ENCODE measurements at places on chromosomes 2 and 18. TPM values are rescaled to one million over a fixed set of nuclear protein-coding genes. Genes with fewer than 3 reads are reported as not detected.

The TRAPPC8 gene
- total RNA-seq: 45.7 TPM

The SAP130 gene
- 14.7 TPM for total RNA-seq

- no peak for DNase-seq
Measured at GRCh38 chr18:25495606-25496005, 143.6 kb upstream of the ZNF521 start.

DNA sequence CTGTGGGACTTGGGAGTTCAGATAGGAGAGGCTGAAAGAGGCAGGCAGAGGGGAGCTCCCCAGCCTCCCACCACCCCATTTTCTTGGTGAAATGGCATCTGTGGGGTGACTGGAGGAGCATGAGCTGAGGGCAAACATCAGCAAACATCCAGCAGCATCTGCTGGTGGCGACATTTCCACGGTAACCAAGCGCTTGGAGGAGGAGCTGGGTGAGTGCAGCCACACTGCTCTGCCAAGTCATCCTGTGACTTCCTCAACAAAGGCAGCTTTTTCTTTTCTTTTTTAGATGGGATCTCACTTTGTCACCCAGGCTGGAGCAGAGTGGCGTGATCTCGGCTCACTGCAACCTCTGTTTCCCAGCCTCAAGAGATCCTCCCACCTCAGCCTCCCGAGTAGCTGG lies 5.6 kb downstream of the TXNL4A start:
- DNase-seq: no peak

GRCh38 chr2:201952187-201952586 lies 81.5 kb upstream of the FZD7 start:
- DNase-seq: no peak

- DNase-seq: no peak
Measured at GRCh38 chr2:204989877-204990276, 444.6 kb downstream of the PARD3B start.

Data from omental fat pad (tissue), 4 donors.